NCI-H774 (cell line): ENCODE measurements at places on chromosomes 2 and 18.

GRCh38 chr2:20633001-20633400 is 17.9 kb downstream of the HS1BP3 start:
- DNase-seq: no peak

DNA sequence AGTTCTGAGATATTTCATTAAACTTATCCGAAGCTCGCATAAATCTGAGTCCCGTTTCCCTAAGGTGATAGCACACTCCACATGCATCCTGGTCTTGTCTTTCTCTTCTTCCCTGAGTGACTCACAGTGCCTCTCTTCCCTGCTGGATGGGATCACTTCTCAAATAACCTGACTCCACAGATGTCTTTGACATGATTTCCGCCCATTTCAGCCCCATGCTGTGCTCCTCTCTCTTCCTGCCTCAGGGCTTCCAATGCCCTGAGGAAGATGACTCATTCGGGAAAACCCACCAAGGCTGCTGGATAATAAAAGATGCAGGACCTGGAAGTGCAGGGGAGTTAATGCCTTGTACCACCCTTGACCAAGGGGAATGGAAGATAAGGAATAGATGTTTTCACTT is 441.7 kb upstream of the SOX11 start:
- DNase-seq: no peak

- no peak for DNase-seq
These were observed 17.6 kb downstream of the TTC32 start for GRCh38 chr2:19883971-19884720.

DNA sequence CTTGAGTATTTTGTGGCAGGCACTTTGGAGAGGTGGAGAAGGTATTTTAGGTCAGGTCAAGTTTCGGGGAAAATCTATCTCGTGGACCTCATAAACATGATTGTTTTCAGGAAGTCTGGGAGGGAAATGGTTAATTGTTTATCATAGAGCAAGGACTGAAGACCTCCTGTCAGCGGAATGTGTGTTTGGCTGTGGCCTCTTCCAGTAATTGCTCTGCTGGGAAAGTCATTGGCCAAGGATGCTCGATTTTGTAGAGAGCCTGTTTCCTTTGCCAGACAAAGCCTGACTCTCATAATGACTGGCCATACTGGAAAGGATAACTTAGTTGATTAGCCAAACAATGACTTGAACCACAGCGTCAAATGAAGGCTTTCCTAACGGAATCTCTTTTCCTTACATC is 30.0 kb downstream of the IL1R2 start:
- no peak for DNase-seq

GRCh38 chr2:149021761-149022160 is 16.7 kb upstream of the LYPD6B start:
- DNase-seq: no peak

GRCh38 chr2:225008179-225008856 is 34.0 kb downstream of the DOCK10 start:
- no peak for DNase-seq

GRCh38 chr2:223586261-223586660 is 15.9 kb downstream of the SCG2 start:
- peak; percentile 93 for DNase-seq

DNA sequence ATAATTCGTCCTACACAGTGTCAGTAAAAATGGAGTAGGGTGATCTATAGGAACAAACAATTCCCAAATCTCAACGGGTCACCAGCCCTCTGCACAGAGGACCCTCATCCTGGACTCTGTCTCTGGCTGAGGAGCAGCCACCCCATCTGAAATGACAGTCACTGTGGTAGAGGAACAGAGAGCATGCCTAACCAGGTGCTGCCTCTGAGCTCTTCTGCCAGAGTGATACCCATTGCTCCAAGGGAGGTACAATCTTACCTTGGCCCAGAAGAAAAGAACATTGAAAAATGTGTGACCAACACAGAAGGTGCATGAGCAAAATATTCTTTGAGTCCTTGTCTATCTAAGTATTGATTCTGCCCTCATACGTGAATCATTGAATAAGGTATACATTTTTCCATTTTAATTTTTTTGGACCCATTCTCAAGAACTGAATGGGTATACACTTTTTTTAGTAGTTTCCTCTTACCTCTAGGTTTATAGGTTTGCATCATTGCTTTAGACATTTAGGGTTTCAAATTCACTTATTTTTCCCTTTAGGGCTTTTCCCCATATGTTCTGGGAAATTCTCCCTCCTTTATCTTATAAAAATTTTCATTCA is 8.7 kb downstream of the SP140 start:
- no peak for DNase-seq

- DNase-seq: no peak
These were observed 102.3 kb upstream of the SMAD7 start for GRCh38 chr18:49052891-49053644.

DNA sequence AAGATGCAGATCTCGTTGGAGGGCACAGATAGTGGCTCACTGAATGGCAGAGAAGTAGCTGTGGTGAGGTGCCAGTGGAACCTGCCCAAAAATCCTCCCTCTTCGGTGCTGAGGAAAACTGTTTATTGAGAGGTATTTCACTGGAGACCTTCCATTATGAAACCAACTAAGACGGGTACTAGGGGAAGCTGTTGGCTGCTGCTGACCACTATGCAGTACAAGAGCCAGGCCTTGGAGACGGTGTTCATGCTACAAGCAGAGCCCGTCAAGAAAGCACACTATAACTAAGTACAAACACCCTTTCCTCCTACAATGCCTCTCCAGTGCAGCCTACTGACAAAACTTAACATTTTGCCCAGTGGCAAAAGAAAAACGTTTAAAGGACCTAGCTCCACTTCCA is 4.6 kb downstream of the ARL5A start:
- DNase-seq: no peak

DNA sequence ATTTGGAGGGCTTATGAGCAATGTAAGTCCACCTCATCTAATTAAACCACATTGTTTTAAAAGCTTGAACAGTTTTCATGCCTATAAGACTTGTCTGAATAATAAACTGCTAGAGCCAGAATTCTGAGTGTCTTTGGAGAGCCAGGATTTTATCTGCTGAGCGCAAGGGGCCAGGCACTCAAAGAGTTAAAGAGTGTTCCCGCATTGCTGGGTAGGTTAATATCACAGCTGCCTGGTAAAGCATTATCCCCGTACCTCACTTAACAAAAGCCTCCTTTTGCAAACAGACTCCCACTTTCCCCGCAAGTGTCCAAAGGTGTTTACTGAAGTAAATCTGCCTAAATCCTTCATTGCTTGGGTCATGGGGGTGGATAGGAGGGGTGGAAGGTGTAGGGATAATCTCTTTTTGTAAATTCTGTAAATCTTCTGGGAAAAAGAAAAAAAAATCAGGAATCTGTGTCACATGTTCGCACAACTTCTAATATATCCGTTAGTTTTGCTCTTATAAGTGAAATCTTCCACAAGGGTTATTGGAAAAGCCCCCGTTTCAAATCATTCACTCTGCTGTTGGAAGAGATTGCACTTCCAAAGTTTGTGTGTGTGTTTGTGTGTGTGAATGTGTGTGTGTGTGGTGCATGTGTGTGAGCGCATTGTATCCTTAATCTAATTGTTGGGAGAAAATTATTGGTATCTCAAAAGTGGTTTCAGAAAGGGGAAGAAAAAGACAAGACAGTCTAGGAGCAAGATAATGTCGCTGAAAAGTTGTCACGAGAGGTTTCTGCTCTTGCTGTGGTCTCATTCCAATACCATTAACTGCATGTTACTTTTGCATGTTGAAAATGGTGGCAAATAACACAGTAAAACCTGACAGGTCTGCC is 10.7 kb downstream of the ZEB2 start:
- no peak for DNase-seq

GRCh38 chr2:174218773-174219172 is 29.6 kb downstream of the OLA1 start:
- DNase-seq: no peak

GRCh38 chr2:217801115-217801531 is 201.7 kb downstream of the TNS1 start:
- DNase-seq: no peak

DNA sequence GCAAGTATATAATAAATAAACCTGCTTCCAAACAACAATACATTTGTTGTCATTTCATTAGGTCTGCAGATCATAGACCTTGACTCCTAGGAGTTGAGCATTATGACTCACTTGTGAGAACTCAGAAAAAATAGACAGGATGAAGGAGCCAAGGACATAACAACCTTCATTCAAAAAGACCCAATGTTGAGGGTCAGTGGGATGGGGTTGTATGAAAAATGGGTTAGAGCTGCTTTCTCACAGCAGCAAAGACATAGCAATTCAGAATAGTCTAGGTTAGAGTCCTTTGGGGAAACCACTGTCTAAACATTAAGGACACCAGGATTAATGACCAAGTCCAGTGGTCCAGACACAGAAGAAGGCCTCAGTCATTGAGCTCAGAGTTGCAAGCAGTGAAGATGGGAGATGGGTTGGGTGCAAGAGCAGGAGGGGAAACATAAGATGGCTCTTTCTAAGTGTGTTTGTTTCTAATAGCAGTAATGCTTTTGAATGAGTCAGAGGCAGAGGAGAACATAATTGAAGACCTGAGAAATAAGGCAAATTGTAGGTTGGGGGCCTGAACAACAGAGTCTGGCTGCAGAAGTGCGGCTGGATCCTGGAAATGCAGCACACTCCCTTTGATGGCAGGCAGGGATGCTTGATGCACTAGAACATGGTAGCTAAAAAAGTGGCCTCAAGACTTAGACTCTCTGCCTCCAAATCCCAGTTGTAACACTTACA is 3.7 kb upstream of the SERPINB10 start:
- no peak for DNase-seq

DNA sequence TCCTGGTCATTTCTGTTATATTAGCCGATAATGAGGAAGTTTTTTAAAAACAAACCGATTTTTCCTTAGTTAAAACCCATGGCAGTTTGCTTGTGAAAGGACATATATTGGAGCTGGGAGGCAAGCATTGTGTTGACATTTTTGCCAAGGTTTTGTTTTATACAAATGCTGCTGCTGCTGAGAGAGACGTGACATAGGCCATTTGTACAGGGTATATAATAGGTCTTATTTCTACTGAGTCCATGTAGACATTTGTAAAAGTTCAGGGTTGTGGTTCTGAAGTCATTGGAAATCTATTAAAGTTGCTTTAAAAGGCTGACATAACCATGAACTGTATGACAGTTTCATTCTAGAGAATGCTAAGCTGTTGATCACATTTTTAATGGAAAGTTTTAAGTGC is 424.0 kb upstream of the FANCL start:
- no peak for DNase-seq

- no peak for DNase-seq
These were observed 120.1 kb upstream of the PKDCC start for GRCh38 chr2:41927581-41928264.

DNA sequence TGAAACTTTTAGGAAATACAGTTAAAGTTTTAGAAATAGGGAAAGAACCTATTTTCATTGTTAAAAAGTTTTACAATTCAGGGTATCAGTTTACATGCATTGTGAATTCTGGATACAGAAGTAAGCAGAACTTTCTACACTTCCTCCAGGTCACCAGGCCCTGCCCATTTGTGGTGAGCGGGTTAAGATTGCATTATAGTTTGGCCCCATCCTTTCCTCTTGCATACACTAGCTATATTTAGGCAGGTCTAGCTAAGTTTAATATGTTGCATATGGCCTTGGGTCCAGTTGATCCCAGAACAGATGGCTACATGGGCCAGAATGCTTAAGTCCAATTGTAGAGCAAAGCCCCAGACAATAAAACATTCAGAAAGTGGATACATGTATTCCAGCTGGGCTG is 4.8 kb downstream of the VWA3B start:
- DNase-seq: no peak

DNA sequence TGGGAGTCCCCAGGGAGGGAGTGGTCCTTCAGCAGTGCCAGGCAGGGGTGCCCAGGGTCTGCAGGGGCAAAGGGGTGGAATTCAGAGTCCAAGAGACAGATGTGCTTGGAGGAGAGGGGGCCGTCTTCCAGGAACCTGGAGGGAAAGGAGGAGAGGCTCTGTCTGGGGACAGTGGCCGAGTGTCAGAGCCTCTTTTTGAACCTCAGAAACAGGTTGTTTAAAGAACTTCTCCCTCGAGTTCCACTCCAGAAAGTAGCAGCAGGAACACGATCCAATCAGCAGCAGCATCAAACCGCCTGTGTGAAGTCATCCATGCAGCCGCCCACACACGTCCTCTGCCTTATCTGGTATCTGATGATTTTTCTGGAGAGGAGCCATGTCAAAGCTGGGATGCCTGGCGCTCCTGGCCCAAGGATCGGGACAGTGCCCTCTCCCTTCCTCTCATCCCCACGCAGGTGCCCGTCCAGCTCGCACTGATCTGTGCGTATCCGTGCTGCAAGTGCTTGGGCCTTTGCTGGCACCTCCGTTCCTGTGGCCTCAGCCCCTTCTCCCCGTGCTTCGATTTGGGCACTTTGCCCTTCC is 205.1 kb downstream of the NDUFA10 start:
- DNase-seq: no peak

- DNase-seq: no peak
These were observed 70.8 kb upstream of the SLC1A4 start for GRCh38 chr2:64918220-64918886.

- DNase-seq: no peak
These were observed 26.8 kb downstream of the MAL start for GRCh38 chr2:95052307-95052706.

DNA sequence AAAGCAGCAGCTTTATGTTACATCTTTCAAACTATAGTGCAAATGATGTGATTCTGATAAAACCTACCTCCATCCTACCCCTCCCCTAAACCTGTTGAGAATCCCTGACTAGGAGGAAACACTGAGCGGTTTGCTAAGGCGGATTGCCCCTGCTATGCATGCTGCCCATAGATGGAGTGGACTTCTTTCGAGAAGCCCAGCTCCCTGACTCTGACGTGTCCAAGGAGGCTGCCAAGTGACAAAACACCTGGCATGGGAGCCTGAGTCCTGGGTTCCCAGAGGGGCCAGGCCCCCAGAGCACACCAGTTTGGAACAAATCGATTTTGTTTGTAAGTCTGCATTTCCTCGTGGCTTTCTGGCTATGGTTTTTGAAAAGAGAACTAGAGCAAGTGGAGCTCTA is 1.4 kb upstream of the UXS1 start:
- DNase-seq: no peak

DNA sequence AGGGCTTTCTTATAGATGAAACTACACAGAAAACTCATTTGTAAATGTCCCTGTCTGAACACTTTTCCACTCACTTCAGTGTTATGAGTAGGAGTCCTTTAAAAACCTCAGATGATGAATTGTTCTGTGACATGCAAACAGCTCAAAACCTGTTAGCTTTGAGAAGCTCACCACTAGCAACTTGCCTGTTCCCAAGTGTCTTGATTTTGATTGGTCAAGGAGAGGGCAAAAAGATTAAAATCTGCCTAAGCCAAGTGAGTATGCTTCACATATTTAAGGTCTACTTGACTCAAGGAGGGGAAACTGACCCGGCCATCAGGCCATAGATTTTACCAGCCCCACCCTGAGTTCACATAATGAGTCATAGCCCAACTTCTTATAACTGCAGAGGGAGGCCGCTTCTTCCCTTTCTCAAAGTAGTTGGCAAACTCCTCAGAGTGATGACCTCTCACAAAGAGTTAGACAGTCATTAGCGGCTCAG is 45.2 kb upstream of the MEIS1 start:
- DNase-seq: no peak
